ENCODE measurements at places on chromosomes 2 and 18.

DNA sequence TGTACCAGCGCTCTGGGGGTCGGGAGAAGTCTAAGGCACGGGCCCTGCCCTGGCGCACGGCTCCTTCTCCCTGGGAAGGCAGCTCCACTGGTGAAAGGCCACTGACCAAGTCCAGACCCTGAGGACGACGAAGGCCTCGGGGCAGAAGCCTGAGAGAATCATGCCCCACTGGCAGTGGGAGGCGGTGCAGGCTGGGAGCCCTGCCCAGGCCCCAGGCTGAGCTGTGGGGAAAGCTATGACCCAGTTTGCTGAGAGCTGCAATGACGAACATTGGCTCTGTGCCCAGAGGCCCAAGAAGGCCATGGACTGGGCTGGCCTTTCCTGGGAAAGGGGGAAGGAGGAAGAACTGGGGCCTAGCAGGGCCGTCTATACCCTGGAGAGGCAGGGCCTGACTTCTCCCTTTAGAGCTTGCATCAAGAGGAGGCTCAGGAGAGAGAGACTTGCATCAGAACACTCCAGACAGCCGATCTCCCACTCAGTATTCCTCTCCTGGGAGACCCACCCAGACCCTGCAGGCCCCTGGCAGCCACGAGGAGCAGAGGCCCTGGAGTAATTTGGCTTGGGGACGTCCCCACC lies 32.9 kb downstream of the HS1BP3 start:
- peak; percentile 96 for DNase-seq

GRCh38 chr2:72134997-72135800 lies 12.5 kb downstream of the CYP26B1 start:
- no peak for DNase-seq

DNA sequence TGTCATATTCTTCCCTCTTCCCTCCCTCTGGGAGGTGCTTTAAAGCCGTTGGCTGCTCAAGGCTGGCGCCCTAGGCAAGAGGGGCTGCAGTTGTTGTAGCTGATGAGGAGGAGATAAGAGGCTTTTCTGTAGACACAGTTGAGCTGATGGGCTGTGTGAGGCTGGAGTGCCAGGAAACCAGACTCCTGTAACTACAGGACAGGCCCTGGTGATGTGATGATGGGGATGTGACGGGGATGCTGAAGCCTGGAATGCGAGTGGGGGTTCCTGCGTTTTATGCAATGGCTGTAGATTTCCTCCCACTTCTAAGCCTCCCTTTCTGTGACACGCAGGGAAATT lies 5.7 kb upstream of the EFR3B start:
- no peak for DNase-seq

DNA sequence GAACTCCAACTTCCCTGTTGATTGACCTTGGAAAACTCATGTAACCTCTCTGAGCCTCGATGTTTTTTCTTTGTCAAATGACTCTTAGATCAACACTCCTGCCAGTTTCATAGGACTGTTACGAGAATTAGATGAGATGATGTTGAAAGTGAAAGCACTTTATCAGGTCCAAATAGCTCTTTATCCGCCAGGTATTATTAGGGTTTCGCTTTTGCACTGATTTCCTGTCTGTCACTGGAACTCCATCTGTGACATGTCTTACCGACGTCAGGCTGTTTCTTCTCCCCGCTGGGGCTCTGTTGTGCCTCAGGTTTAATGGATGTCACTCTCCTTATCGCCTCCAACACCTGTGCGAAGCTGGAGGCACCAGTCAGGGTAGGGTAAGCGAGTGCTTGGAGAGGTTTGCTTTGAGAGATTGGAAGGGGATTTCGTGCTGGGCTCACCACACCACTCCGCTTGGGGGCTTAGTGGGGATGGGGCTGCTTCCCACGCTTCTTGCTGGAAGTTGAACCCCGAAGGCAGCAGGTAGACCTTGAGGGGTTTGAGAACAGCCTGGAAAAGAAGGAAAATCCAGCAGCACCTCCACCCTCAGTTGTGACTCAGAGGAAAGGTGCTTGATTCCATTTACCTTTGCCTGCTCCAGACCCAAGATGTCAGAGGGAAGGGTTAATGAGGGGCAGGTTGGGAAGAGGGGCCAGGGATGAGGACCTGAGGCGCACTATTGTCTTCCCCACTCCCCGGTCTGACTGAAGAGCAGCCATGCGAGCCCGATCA lies 4.3 kb downstream of the GAD1 start:
- DNase-seq = no peak

Measured in dorsolateral prefrontal cortex (tissue), 122 donors.